ENCODE measurements at places on chromosomes 2 and 18. TPM values are rescaled to one million over a fixed set of nuclear protein-coding genes. Genes with fewer than 3 reads are reported as not detected.
A peak's percentile ranks its signal among the peaks of the same experiment; 100 is the strongest.

- no peak for DNase-seq
These were observed 340 bp downstream of the SLC40A1 start for GRCh38 chr2:189580241-189580651.

ERFE gene
- total RNA-seq: 0.96 TPM

DNA sequence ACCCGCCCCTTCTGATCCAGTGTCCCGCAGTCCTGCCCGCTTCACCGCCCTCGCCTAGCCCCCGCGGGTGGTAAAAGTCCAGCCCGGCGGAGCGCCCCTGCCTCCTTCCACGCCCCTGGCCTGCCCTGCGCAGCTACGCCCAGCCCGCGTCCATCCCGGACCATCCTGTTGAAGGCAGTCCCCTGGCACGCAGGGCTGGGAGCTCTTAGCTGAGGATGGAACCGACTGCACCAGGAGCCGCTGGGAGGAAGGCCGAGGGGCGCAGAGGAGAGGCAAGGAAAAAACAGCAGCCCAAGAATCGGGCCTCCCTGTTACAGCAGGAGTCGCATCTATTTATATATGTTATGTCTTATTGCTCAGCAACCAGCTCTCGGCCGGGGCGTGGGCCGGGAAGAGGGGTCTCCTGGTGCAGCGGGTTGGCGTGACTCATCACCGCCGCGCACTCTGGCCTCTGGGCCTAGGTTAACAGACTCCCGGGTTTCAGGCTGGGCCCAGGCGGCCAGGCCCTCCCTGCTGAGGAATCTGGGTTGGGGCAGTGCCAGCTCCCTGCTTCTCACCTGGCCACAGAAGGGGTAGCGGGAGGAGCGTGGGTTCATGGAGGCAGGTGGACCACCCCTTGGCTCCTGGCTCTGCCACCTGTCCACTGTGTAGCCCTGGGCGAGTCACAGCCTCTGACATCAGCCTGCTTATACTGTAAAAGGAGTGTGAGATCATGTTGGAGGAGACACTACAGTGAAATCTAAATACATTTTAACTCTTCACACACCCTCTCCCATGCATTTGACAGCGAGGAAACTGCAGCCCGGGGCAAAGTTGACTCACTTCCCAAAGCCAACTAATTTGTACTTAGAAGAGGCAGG, 13.4 kb upstream of the MAP3K2 start:
- DNase-seq: no peak

KCNJ3 gene
- 5.1 TPM for total RNA-seq

DNA sequence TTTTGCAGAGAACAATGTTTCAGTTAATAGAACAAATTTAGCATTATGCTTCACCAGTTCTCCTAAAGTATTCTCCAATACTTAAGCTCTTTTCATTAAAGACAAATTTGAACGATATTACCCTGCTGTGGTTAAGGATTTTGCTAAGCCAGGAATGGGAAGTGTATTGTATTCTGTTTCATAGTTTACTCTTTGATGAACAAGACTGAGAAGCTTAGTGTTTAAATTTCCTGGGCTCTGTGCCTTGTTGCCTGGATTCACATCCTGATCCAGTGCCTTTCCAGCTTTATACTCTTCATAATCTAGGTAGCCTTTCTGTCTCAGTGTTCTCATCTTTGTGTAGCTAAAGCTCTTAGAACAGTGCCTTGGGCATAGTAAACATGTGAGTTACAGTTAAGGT, 58.6 kb upstream of the GLS start:
- DNase-seq: no peak

DNA sequence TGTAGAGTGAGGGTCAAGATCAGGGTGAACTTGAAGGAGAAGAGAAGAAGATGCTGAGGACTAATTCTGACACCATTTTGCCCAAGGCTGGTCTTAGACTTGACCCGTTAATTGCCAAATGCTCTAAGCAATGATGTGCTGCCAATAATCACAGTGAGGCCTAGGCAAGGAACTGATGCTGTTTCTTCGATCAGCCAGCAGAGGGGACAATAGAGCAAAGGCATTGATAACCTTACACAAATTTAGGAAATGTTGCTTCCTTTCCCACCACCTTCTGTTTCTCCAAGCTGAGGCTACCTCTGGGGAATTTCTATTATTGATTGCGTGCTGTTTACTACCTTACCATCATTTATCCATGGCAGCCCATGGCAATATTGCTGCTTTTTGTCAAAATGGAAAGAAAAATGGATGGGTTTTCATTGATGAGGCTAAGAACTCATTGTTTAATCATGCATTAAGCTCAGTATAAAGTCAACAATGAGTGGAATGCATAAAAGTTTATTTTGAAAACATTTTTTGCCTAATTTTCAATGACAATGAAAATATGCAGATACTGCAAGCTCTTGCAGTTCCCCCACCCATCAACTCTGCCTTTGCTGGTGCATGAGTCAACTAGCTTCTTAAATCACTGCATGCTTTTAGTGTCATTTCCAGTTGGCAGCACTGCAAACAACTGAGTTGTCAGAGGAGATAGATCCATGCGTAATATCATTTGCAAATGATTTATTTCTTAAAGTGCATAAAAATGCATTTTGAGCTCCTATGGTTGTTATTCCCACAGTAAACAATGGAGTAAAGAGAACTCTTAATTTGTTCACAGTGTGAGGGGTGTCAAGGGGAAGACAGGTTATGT, 116.4 kb upstream of the NYAP2 start:
- no peak for DNase-seq

UBXN4 gene
- 85.8 TPM for total RNA-seq

DNA sequence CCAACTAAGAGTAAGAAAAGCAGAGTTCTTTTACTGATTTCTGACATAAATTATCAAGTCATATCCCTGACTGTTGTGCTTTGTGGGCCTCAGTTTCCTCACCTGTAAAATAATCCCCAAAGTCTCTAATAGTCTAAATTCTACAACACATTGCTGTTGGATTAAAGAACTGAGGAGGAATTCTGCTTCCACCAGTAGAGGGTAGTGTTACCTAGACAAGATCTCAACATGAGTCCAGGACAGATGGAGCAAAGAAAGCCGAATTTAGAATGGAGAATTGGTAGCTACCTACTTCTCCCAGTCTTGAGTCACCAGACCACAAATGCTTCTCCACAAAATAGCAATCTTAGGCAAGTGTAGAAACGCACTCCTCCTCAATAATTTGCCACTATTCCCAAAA, 462.5 kb upstream of the FSHR start:
- no peak for DNase-seq

- DNase-seq: peak; percentile 48
These were observed 232.7 kb downstream of the DYSF start for GRCh38 chr2:71685941-71686611.

DNA sequence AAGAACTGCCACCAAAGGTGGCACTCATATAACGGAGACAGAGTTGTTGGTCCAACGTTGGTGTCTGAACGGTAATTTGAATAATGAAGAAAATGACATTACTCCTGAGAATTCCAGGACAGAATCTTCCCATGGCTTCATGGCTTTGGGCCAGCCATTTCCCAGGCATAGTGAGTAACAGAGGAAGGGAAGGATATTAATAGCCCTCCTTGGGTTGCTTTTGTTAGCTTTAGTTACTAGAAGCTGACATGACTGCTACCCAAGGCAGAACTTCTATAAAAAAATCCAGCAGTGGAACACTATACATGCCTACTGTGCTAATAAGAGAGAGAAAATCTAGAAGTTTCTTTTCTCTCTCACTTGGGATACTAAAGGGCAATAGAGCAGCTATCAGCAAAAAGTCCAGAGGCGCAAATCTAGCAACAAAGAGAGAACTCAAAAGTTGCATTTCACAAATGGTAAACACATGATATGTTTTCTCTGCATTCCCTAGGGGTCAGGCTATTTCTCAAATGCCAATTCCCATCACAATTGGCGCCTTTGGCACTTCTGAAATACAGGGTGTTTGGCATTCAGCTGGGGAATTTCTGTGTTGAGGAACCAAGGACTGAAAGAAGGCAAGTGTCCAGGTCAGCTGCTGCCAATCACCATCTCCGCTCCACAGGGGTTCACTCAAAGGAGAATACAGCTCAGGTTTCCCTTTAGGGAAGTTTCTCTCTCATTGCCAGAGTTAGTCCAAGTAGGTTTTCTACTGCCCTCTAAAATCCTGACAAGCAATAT, 160.8 kb upstream of the KYNU start:
- DNase-seq: peak; percentile 83

HSPD1 gene
- total RNA-seq: 149 TPM

SFTPB gene
- total RNA-seq: 1.7 TPM

Data from aorta (tissue), 5 donors.